ENCODE measurements at places on chromosomes 12 and 14.
A peak's percentile ranks its signal among the peaks of the same experiment; 100 is the strongest.

DNA sequence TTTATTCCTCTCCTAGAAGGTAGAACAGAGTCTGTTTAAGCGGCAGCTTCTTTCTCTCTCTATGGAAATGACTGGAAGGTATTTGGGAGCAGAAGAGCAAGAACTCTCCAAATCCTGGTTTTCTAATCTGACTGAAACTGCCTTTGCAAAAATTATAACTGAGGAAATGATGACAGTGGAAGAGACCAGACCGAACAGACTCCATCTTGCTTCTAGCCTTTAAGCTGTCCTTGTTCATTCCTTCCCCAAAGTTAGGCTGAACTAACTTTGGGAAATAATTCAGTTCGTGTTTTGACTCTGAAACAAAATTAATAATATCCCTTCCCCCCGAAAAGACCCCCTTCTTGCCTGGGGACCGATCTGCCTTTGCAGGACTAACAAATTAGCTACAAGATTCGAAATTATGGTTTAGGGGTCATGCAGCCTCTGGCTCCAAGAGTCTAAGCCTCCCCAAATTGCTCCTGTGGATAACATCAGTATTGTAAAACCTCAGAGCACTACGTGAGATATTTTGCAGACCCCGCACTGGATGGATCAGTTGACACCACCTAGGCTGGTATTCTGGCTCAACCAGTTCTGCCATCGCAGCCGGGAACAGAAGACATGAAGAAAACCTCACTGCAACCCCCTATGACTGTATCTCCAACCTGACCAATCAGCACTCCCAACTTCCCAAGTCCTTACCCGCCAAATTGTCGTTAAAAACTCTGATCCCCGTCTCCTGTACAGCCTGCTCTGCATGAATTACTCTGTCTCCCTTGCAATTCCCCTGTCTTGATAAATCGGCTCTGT, 14.1 kb downstream of the SELPLG start:
- DNase-seq = no peak

- peak; percentile 62 for DNase-seq
Measured at GRCh38 chr14:31945074-31945613, 132.0 kb upstream of the ARHGAP5 start.

DNA sequence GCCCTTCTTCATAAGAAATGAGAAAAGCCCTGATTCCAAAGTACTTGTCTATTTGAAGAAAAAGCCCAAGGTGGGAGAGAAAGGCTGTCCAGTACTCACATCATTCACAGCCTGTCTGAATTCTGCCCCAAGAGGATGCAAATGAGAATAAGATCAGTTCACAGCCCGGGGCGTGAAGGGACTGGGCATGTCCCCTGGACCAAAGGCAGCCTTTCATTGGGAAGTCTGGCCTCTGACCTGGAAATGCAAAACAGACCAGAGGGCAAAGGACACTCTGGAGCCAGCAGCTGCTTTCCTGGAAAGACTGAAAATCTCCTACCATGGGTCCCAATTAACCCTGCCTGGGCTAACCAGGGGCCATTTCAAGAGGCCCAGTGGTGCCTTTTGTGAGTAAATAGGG, 191.2 kb upstream of the PELI2 start:
- DNase-seq = no peak

- no peak for DNase-seq
Measured at GRCh38 chr14:89245802-89246201, 171.2 kb downstream of the FOXN3 start.

DNA sequence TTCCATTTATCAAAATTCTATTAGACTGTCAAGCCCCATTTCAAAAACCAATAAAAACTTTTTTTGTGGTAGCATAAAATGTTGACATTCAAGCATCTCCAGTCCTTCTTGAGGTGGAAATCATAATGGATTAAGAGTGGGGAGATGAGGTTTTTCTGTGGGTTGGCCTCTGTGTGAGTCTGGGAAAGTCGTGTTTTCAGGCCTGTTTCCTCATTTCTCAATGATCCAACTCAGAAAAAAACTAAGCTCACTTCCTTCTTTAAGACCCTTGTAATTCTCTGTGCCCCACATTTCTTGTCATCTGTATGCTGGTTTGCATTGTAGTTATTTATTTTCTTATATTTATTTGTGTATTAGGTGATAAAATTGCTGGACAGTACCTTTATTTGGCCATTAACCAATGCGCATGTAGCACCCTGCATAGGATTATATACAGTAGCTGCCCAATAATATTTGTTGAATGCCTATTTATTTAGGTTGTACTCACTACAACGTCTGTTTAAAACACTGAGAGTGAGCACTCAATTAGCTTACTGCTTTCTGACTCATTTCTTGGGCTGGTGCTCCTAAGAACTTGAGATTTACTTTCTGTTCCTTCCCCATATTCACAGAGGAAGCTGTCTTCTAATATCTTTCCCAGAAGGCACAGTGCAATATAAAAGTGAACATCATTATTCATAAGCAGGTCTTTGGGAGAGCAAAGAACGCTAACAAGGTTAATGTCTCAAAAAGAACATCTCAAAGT, 121.9 kb downstream of the DNAI7 start:
- no peak for DNase-seq

- no peak for DNase-seq
Measured at GRCh38 chr12:16435875-16436554, 88.6 kb downstream of the MGST1 start.

DNA sequence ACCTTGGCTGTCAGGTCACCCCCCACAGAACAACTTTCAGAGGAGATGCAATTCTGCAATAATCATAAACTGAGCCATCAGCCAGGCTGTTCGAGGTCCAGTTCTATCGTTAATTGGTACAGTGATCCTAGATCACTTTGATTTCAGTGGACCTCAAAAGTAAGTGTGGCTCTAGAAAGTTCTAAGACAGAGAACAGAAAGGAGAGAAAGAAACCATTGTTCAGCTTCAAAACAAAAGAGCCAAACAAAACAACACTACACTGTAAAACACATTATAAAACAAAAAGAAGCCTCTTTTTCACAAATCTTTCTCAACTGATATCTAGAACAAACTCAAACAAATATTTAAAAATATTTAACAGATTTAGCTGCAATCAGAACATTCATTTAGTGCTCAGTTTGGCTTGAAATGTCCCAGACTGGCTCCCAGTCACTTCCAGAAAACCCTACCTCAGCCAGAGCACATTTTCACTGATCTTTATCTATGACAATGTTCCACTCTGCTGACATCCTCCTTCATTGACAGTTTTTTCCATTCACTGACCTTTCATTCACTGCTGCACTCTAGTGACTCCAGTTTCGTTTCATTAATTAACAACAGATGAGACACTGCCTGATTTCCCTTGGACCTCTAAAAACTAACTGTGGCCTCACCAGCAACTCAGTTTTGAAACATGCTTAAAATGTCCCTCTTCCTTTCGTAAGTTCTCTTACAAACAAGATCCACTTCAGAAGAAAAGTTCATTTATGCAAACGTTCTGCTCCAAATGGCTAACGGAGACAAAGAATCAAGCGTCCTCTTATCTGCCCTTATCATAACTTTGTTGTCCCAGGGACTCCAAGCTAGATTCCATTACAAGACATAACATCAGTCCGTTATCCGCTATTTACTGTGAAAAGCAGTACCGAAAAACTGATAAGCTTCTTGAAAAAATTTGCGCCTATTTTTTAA, 56.8 kb downstream of the DUSP16 start:
- no peak for DNase-seq

Measured in RPMI8226 (cell line).